ENCODE measurements at places on chromosomes 1 and 21.

- no peak for DNase-seq
Observed at GRCh38 chr1:226017070-226017469, 17.9 kb upstream of the SDE2 start.

GRCh38 chr1:63024132-63024531, 240.2 kb downstream of the ATG4C start:
- no peak for DNase-seq

DNA sequence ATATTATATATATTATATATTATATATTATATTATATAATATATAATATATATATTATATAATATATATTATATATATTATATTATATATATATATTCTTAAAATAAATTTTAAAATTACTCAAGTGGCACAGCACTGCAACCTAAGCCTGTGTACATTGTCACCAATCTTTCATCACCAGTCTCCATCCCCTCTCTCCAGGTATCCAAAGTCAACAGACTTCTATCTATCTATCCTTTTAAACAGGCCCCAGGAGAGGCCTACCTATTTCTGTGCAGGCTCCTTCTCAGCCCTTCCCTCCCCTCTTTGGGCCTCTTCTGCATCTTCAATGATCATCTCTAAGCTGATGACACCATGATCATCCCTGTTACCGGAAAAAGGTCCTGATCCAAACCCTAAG, 111.7 kb downstream of the RHOU start:
- no peak for DNase-seq

GRCh38 chr1:92923664-92924063, 37.6 kb downstream of the DIPK1A start:
- DNase-seq, result no peak

DNA sequence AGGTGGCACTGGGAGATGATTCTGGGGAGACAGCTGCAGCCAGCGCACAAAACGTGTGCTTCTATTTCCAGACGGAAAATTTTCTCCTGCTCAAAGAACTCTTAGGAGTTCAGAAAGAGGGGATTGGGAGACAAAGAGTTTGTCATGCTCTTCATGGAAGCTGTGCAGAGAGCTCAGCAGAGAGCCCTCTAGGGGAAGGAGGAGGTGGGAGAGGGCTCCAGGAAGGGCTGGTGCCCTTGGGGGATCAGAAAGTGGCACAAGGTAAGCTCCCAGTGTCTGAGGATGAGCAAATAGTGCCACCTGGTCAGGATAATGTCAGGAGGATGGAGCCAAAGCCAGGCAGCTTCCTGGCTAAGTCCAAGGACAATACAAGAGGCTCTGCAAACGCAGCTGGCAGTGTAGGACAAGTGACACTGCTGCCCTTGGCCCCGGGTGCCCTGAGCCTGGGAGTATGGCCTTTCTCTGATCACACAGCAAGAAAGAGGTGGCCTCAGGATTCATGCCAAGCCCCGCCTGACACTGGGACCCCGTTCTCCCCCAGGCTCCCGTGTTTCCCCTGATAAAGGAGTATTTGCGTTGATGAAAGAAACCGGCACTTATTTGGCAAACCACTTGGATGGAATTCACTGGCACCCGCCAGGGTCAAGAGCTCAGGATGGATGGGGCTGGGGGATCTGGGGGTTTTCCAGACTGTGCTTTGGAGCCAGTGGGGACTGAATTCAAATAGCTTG, 254.0 kb downstream of the PTPRU start:
- no peak for DNase-seq

GRCh38 chr1:209430821-209431259, 152.7 kb upstream of the CAMK1G start:
- no peak for DNase-seq

DNA sequence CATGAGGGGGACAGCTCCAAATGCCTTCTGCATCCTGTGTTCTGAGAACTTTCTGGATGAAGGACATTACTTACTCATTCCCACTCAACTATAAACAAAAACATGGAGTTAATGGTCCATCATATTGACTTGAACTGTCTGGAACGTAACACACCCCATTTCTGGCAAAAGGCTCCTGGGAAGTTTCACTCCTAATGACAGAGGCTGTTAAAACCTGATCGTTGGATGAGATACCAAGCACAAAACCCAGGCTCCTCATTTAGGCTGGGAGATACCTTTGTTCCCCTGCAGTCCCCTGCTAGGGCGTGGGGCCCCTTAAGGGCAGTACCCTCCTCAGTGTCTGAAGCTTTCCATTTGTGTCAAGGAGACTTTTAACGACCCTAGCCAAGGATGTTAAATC, 78.9 kb downstream of the RHOU start:
- DNase-seq, result no peak

DNA sequence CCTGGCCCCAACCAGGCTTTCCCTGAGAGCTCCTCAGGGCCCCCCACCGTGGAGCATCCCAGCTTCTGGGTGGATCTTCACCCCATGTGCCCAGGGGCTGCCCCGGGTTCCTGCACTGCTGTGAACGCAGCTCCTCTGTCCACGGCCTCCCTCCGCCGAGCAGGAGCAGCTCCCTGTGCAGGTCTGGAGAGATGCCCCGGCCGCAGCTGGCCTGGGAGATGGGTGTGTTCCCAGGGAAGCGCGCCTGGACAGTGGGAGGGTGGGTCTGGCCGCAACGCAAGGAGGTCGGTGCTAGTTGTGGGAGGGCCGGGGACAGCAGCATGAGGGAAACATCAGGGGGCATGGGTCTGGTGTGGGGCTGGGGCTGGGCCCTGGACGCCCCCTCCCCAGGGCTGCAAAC, 71.3 kb downstream of the MORN1 start:
- DNase-seq, result no peak

DNA sequence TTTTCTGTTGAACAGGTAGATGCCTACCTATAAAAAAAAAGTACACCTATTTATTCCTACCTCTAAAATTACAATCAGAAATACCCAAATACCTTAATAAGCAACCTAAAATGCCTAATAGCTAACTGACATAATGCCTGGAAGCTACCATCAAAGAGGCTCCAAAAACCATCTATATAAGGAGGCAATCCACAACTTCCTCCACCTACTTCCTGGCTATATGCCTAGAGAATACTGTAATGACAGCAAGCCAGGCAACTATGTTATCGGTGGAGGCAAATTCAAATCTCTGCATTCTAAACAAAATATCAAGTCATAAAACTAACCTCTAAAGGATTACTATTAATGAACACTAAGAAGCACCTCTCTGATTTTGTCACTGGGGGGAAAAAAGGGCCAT, 10.1 kb downstream of the ZNF644 start:
- DNase-seq, result no peak

GRCh38 chr1:3331564-3331963, 122.9 kb upstream of the ARHGEF16 start:
- DNase-seq, result no peak

DNA sequence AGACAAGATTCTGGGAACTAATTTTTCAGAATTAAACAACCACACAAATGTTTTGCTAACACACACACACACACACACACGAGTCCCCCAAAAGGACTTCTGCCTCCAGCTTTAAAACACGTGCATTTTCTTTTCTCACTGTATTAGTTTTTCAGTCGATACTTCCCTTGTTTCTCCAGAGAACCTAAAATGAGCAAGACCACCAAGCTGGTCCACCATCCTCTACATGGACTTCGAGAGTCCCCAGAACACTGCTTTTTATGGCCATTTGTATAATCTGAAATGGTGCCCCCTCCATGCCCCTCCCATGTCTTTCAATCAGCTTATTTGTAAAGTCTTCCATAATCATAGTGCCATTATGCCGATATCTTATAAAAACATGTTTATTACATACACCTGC, 10.8 kb upstream of the CHI3L2 start:
- DNase-seq, result no peak

DNA sequence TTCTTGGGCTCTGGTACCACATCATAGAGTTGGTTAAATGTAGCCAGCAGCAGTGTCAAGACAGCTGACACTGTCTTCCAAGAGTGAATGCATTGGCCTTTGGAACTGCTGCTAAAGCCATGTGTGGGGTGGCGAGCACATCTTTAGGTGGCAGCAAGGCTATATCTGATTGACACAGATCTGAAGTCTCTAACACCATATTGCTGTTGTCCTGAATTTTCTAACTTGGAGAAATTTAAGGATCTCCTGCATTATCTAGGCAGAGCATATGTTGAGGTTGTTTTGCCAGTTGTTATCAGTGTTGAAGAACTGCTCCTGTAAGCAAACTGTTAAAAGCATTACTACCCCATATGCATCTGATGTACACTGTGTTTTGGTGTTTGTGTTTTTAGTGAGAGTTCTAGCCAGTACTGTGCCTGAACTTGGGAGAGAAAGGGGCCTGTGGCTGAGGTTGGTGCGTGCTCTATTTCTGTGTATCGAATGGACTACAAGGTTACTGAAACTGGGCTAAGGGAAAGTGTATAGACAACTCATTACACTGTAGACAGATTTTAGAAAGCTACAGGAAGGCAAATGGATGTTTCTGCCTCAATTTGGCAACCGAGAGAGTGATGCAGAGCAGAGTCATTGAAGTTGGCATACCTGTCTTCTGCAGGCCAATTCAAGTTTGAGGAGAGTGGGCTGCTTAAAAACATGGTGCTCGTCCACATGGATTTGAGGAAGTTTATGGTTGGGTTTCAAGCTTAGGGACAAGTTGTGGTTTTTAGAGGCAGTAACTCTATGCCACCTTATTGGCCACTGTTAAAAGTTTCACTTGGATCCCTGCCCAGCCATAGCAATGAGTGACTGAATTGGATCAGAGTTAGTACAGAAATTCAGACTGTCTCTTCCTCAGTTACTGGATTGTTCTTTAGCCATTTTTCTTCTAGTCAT, 16.9 kb downstream of the DYRK3 start:
- no peak for DNase-seq

DNA sequence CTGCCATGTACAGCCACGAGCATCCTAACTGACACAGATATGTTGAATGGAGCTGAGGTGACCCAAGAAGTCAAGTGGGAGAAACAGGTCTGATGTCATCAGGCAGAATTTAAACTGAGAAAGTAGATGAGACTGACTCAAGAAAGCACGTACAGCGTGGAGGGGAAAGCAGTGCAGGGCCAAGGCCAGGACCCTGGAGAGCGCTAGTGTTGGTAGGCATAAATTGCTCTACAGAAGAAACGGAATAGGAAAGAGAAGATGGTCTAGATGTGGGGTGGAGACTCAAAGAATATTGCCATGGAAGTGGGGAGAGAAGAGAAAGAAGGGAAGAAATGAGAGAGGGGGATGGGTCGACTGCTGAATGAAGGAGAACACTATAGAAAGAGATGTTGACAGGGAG, 45.3 kb upstream of the GJB5 start:
- no peak for DNase-seq

- no peak for DNase-seq
Observed at GRCh38 chr1:235259133-235259778, 68.7 kb downstream of the ARID4B start.

DNA sequence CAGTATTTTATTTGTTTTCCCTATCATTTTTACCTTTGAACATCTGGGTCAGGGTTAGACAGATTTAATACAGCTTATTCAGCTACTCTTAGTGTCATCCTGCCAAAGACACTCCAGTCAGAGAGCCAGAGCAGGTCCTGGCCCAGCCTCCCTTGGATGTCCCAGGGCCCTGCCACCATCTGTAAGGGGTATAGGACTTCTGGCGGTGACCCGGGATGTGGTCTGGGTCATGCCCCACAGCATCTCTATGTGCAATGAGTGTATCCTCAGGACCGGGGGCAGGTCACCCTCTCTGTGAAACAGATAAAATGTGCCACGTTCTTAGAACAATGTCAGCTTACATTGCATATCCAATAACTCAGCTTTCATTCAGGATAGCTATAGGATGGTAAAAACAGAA, 37.8 kb upstream of the PRSS38 start:
- DNase-seq, result no peak

- DNase-seq, result no peak
Observed at GRCh38 chr1:162466797-162467196, 30.8 kb upstream of the UHMK1 start.

DNA sequence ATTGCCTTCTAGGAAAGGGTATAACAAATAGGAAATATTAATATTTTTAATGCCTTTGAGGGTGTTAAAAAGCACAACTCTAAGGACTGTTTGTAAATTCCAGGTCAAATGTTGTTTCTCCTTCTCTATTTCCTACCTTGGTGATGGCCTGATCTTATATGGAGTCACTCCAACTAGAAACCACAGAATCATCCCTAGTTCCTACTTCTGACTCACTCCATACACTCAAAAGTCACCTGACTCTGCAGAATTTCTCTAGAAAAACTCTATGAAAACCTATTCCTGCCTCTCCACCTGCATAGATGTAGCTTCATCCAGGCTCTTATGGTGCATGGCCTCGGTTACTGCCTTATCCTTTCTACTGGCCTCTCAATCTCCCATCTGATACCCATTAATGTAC, 14.5 kb downstream of the RGS4 start:
- no peak for DNase-seq

DNA sequence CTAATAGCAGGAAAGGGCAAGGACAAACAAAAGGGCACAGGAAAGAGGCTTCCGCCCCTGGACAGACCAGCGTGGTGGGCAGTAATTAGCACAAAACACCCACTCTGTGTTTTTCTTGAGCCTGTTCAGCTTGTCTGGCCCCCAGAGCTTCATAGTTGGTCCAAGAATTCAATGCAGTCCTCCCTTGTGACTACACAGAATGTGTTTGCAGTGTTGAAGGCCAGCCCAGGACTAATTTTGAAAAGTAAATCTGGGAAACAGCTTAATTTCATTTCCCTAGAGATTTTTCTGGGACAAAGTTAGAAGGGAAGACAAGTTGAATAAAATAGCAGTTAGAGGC, 49.2 kb upstream of the LMO4 start:
- DNase-seq, result no peak

GRCh38 chr1:90126834-90127233, 131.9 kb downstream of the ZNF326 start:
- DNase-seq, result no peak

DNA sequence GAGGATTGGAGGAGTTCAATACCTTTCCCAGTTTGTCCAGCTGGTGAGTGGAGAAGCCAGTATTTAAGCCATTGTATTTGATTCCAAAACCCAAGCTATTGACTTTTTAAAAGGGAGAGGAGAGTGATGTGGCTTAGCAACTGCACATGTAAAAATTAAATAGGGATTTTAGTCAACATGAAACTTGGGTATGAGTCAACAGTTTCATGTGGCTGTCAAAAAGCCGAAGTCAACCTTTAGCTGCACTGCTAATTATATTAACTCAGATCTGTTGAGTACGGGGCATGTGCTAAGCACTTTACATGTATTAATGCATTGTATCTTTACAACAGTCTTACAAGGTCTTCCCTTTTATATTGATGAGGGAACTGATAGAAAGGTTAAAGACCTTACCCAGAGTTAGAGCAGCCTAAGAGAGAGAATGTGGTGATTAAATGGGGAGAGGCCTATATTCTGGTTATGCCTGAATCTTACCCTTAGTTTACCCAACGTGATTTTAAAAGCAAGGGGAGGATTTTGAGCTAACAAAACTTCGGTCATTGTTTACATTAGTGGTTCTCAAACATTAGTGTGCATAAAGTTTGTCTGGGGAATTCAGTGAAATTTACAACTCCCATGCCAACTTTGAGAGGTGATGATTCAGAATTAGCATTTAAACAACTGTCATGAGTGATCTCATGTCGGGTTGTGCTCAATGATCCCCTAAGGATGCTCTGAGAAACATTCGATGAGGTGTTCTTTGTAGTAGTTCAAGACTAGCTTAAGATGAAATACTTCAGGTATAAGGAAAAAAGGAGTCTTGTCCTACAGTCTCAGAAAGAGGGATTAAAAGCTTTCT, 6.9 kb upstream of the SLC35F3 start:
- no peak for DNase-seq
